ENCODE measurements at places on chromosomes 11 and 22.
A peak's percentile ranks its signal among the peaks of the same experiment; 100 is the strongest.

DNA sequence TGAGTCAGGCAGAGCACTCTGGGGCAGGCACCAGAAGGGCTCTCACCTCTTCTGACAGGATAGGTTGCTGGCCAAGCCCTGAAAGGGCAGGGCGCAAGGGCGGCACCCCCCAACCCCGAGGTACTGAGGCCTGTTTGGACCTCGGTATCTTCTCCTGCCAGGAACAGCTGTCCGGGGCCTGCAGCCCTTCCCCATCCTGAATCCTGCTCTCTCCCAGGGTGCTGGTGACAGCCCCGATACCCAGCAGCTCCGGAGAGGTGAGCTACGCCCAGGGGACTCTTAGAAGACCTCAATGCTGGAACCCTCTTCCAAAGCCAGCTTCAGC is 79.1 kb downstream of the PHF21B start:
- no peak for DNase-seq

- no peak for DNase-seq
Measured at GRCh38 chr11:59206635-59207034, 6.1 kb downstream of the MPEG1 start.

- no peak for DNase-seq
Measured at GRCh38 chr22:45006964-45007390, 2.8 kb downstream of the PHF21B start.

GRCh38 chr11:90124371-90124770 is 10.1 kb upstream of the NAALAD2 start:
- no peak for DNase-seq

DNA sequence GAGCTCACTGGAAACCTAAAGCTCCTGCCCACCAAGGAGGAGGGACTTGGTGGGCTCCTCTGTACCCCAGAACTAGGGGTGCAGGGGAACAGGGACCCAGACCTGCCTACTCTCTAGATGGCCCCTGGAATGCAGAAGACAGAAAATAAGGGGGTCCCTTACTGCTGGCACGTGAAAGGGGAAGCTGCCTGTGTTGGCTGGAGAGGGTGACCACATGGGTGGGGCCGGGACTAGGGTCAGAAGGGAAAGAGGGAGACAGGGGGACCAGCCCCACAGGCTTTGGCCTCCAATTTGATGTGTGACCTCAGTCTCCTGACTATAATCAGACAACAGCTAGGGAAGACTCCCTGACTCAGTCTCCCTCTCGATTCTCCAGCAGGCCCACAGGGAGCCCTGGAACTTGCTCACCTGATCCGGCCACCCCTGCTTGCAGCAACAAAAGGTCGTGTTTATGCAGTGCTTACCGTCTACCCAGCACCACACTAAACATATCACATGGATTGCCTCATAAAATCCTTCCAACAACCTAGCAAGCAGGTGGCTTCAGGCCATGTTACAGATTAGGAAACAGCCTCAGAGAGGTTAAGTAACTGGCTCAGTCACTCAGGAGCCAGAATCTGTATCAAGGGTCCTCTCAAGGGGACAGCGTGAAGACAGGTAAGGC is 10.2 kb downstream of the ARAP1 start:
- no peak for DNase-seq

DNA sequence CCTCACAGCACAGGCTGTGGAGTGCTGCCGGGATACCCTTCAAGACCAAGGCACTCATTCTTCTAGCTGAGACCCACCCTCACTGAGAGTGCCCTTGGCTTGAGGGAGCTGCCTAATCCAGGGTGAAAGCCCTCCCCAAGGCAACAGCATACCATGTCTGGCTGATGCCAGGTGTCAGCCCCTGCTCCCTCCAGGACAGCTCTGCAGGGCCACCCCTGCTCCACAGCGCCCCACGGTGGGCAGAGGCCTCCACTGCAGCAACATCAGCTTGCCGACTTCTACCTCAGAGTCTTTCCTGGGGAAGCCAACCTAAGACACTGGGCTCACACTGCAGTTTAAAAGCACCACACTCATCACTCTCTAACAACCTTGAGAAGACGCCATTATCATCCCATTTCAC is 29.0 kb downstream of the TTLL1 start:
- DNase-seq, result no peak

GRCh38 chr11:112285841-112286311 is 25.2 kb upstream of the PLET1 start:
- DNase-seq, result no peak

GRCh38 chr11:12092714-12093113 is 17.7 kb upstream of the MICAL2 start:
- DNase-seq, result no peak

GRCh38 chr11:227824-228379 is 8.2 kb downstream of the SIRT3 start:
- DNase-seq, result no peak

GRCh38 chr22:22235558-22235957 is 9.0 kb upstream of the VPREB1 start:
- no peak for DNase-seq

DNA sequence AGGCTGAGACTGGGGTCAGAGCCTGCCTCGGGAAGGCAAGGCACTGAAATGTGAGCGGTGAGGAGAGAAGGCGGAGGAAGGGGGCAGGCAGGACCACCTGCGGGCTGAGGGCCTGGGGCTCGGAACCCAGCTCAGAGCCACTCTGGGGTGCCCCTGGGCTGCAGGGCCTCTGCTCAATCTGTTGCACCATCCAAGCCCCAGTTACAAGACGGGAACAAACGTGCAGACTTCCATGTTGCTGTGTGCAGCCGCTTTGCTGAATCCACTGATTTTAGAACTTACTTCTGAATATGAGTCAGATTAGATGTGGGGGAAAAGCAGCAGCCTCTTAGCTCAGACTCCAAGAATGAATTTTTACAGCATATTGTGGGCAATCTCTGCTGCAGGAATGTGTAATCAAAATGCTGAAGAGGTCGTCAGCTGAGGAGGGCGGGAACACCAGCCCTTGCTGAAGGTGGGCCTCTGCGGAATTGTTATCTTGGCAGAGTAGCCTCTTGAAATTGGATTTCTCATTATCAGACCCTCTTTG is 21.6 kb downstream of the PARVG start:
- peak; percentile 58 for DNase-seq

DNA sequence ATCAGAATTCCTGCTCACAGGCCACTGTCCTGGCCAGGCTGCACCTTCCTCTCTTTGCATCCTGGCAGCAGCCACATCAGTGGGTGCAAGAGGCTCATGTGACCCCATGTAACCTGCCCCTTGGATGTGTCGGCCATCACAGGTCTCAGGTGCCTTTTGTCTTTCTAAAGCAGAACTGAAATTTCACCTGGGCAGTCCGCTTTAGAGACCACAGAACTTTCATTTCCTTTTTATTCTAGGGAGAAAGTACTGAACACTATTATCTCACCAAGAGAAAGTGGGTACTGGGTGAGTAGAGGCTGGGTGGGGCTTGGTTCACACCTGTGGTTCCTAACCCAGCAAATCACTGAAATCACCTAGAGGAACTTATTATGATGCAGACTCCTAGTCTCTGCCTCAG is 51.7 kb upstream of the NUP160 start:
- no peak for DNase-seq

DNA sequence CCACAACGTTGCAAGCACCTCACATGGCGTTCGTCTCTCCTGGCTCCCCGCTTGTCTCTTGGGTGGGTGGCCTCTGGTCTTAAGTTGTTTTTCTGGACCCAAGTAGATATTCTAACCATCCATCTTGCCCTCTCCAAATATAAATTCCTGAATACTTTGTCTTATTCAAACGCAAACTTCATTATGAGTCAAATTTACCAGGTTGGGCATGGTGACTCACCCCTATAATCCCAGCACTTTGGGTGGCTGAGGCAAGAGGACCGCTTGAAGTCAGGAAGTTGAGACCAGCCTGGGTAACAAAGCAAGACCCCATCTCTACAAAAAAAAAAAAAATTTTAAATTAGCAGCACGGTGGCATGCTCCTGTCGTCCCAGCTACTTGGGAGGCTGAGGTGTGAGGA is 5.1 kb upstream of the IGSF9B start:
- DNase-seq, result no peak

- DNase-seq, result peak; percentile 26
Measured at GRCh38 chr11:100639140-100639539, 47.9 kb upstream of the ARHGAP42 start.

DNA sequence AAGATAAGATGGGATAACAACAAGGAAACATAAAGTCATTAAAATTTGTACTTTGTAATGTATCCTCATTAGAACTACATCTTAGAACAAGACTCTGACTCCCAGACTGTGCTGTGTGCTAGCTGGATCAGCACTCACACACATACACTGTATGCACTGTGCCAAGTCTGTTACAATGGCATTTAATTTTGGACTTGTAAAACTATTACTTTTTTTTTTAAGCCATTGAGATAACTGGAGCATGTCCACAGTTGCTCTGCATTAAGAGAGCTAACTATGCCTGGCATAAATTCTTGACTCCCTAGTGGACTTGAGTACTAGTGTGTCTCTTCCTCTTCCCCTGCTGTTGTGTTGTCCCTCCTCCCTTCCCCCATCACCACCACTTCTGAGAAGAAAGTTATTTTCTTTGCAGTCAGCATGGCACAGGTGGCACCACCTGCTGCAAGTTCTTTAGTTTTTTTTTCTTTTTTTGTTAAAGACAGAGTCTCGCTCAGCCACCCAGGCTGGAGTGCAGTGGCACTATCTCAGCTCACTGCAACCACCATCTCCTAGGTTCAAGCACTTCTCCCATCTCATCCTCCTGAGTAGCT is 268.6 kb downstream of the TMEM135 start:
- DNase-seq, result no peak

GRCh38 chr22:44352378-44353035 is 39.8 kb upstream of the SHISAL1 start:
- DNase-seq, result no peak

DNA sequence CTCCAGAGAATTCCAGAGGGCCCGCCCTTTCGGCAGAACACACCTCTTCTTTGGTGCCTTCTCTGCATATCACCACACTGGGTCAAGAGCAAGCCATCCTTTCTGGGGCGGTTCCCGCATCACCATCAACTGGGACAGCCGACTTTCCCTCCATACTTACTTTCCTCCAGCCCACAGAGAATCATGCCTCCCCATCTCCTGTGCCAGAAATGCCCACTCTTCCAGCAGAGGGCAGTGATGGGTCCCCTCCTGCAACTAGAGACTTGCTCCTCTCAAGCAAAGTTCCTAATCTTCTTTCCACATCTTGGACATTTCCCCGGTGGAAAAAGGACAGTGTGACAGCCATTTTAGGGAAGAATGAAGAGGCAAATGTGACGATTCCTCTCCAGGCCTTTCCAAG is 157.7 kb downstream of the C11orf91 start:
- DNase-seq, result no peak

- no peak for DNase-seq
Measured at GRCh38 chr11:134727204-134727603, 315.2 kb upstream of the B3GAT1 start.

GRCh38 chr22:47152938-47153337 is 390.5 kb downstream of the TBC1D22A start:
- no peak for DNase-seq

GRCh38 chr22:42871146-42872050 is 14.3 kb upstream of the ARFGAP3 start:
- DNase-seq, result no peak

DNA sequence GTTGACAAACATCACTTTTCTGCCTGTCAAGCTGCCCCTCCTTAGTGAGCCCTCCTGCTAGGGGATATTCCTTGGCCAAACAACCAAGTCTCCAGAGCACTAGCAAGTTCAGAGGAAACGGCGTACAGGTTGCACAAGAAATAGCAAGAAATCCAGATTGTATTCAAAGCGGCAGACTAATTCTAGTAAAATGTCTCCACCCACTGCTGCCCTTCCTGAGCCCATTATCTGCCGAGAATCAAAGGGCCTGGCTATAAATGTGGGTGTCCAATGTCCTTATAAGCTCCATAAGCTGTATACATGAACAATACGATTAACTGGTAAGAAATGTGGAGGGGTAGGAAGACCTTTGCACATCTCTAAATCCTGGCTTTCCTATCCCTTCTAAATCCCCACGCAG is 44.0 kb upstream of the AKIP1 start:
- DNase-seq, result no peak

- DNase-seq, result no peak
Measured at GRCh38 chr11:113926273-113927197, 21.9 kb downstream of the HTR3B start.

GRCh38 chr11:47271961-47272661 is 2.2 kb downstream of the MADD start:
- no peak for DNase-seq

- no peak for DNase-seq
Measured at GRCh38 chr11:72671152-72672099, 2.8 kb downstream of the PDE2A start.

DNA sequence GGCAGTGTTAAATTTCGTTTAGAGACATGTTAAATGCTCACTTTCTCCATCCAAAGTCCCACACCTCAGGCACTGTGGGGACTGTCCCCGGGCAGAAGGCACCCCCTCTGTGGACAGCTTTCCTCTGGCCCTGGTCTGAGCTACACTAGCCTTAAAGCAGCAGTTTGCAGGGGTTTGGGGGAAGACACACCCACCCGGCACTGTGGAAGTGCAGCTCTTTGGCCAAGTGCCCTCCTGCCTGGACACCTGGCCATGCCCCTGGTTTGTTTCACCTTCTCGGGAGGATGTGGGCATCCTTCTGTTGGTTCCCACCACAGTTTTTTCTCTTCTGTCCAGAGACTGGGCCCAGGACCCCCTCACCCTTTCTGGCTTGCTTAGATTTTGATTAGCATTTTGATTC is 1254.7 kb downstream of the BRD1 start:
- no peak for DNase-seq

DNA sequence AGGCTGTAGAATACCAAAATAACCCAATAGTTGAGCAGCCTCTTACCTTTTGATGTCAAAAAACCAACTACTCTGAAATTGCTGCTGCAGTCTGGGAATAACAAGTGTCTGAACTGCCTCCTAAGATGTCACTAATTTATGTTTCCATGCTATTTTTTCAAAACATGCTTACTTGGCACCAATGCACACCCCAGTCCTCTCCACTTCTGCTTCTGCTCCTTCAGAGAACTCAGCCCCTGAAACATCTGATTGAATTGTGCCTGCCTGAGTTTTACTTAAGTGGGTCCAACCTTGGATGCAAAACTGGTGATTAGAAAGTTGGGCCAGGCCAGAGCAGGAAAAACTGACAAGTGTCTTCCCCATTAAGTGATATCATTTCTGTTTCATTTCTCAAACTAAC is 24.6 kb upstream of the TMEM218 start:
- no peak for DNase-seq

DNA sequence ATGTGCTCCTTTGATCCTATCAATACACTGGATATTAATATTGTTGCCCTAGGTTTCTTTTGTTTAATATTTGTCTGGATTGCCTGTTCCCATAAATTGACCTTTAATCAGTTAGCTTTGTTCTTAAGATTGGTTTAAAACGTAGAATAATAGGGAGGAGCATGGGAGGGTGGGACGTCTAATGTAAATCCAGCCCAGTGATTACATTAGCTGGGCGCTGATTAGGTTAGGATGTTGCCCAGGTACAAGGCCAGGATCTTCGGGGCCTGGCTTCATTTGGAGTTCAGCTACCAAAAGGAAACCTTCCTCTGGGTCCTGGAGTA is at the start of gene SRSF8:
TSS of gene SRSF8 (plus strand) at position 204 of the 323 bp plus-strand sequence. CDS start 308 bp downstream, outside the sequence.
- DNase-seq, result no peak

- DNase-seq, result no peak
Measured at GRCh38 chr11:128271401-128271800, 316.0 kb downstream of the ETS1 start.

GRCh38 chr11:20707876-20708275 is 38.5 kb downstream of the NELL1 start:
- no peak for DNase-seq
